ENCODE measurements at places on chromosomes 5 and 9.

- DNase-seq = no peak
Observed at GRCh38 chr9:128470560-128470959, 14.8 kb downstream of the ODF2 start.

GRCh38 chr5:150163547-150164059, 3.0 kb upstream of the CDX1 start:
- DNase-seq = no peak

DNA sequence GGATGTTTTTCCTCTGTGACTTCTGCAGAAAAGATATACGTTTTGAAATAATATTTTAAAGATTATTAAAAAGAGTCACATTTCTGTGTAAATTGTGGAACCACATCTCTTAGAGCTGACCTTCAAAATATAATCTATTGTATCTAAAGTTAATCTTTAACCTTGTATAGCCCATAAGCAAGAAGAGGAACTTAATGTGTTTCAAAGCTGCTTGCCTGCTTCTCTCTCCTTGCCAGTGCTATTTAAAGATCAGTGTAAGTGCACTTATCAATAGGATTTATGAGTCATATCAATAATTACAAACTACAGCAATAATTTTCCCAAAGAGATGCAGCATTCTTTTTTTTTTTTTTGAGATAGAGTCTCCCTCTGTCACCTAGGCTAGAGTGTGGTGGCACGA, 29.4 kb upstream of the GDA start:
- no peak for DNase-seq

DNA sequence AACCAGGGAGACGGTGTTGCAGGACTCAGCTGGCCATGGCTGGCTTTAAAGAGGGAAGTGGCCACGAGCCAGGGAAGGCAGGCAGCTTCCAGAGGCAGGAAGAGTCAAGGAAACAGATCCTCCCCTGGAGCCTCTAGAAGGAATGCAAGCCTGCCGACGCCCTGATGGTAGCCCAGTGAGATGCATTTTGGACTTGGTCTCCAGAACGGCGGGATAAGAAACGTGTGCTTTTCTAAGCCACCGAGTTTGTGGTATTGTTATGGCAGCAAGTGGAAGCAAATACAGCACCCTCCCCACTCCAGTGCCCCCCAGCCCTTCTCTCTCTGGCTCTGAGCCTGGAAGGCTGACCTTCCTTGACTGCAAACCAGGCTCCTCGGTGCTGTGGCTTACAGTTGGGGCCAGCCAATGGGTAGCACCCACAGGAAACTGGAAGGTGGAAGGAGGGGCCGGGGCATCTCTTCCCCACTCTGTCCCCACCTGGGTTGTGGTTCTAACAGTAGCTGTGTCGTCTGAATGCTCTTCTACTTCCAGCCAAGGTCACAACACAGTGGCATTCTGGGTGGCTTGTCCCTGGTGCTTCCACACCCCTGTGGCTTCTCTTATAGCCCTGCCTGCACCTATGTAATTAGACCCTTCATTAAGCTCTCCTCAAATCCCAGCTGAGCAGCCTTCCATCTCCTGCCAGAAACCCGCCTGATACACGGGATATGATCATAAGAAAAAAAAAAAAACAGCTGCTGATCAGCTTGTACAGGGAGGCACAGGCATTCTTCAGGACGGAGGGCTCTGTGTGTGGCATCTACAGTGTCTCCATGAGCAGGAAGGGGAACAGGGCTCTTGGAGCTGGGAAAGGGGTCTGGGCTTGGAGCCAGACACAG, 29.9 kb upstream of the UNC5A start:
- no peak for DNase-seq

Measured in SHP77 (cell line).